ENCODE measurements at places on chromosomes 6 and 20.
A peak's percentile ranks its signal among the peaks of the same experiment; 100 is the strongest.

DNA sequence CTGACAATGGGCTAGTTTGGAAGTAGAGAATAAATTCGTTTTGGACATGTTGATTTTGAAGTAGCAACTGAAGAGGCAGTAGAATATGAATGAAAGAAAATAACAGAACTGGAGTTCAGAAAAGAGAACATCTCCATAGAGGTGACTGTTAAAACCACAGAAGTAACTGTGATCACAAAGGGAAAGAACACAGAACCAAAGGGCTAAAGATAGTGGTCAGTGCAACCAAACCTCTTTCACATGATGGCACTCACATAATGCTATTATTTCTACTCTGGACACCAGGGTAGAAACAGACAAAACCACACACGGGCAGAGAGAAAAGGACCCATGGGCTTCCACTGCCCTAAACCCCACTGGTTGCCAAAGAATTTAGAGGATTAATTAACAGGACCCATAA lies 58.5 kb downstream of the CDK19 start:
- no peak for DNase-seq

GRCh38 chr20:61723529-61724257 lies 342.0 kb downstream of the TAF4 start:
- DNase-seq, result peak; percentile 26

DNA sequence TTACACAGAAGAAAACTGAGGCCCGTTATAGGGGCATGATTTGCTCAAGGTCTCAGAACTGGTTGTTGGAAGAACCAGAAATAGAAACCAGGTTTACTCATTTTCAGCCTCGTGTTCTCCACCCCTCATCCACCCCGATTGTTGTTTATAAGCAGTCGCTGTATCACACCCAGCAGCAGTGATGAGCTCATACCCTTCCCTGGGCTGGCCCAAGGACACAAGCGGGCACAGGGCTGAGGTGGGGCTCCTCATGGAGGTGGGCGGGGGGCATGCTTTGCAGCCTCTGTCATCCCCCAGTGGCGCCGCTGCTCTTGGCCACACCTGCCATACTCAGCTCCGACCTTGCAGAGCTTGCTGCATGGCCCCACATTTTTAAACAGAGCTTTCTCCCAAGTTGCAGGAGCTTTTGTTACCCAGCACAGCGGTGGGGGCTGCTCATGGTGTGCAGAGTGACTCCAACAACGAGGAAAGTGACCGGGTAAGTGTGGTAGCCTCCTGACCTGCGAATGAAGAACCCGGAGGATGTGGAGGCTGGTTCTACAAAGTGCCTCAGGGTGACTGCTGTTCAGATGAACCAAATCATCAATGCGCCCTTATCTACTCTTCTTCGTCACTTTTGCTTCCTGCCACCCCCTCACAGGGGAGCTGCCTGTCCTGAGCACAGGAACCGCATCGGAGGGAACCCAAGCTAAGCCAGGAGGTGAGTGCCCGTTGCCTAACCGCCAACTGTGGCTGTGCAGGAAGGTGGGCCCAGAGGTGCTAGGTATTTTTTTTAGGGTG lies 43.6 kb upstream of the NKX2-2 start:
- no peak for DNase-seq

DNA sequence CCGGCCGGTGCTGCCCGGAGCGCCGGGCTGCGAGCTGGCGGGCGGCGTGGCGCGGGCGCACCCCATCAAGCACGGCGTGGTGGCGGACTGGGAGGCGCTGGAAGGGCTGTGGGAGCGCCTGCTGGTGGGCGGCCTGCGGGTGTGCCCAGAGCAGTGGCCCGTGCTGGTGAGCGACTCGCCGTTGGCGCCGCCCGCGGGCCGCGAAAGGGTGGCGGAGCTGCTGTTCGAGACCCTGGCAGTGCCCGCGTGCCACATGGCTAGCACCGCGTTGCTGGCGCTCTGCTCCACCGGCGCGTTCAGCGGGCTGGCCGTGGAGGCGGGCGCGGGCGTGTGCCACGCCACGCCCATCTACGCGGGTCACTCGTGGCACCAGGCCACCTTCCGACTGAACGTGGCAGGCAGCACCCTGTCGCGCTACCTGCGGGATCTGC lies 517 bp downstream of the ACTL10 start:
- DNase-seq, result no peak

- DNase-seq, result no peak
These were observed 4.6 kb upstream of the DSTN start for GRCh38 chr20:17565169-17565845.

- peak; percentile 2 for DNase-seq
These were observed 47.2 kb downstream of the RFX6 start for GRCh38 chr6:116924245-116924644.

GRCh38 chr20:57593134-57593886 lies 26.9 kb downstream of the ZBP1 start:
- no peak for DNase-seq

- peak; percentile 41 for DNase-seq
These were observed at the start of gene SASH1 for GRCh38 chr6:148342350-148343046. SASH1 (plus strand) TSS chr6:148342838; CDS start chr6:148343068, 230 bp downstream.

- no peak for DNase-seq
These were observed 2.5 kb upstream of the ARFGEF3 start for GRCh38 chr6:138159246-138159645.

- no peak for DNase-seq
These were observed 10.2 kb upstream of the EPB41L1 start for GRCh38 chr20:36144336-36144735.

DNA sequence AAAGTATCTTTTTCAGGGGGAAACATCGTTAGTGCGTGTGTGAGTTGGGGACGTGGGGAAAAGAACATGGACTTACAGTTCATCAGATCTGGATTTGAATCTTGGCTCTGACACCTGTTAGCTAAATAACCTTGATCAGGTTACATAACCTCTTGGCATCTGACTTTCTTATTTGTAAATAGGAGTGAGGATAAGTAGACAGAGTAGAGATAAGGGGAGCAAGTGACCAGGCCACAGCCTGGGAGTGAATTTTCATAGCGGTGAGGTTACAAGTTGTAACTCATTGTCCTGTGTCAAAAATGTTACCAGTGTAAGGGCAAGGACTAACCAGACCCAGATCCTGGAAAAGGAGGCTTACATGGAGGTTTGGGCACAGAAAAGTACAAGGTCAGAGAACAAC lies 733.5 kb upstream of the MMS22L start:
- DNase-seq, result no peak

GRCh38 chr6:2430612-2431011 lies 185.2 kb upstream of the GMDS start:
- no peak for DNase-seq

- no peak for DNase-seq
These were observed 37.4 kb upstream of the SLC9A8 start for GRCh38 chr20:49775229-49775693.

- no peak for DNase-seq
These were observed 33.6 kb downstream of the HM13 start for GRCh38 chr20:31547720-31548298.

GRCh38 chr6:88006557-88006956 lies 41.1 kb upstream of the SPACA1 start:
- no peak for DNase-seq

DNA sequence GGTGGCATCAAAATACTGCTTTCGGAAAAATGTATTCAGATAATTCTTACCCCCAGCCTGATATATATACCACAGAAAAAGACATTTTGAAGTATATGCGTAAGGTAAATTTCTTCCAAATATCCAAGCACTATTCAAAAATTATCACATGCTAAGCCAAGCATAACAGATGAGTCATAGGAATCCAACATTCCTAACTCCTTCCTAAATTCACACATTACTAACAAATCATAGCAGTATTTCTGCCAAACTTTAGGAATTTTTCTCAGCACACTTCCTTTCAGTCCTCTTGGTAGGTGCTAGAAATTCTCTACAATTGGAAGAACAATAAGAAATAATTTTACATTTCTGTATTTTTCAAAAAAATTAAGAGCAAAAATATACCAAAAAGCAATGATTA lies 417.5 kb downstream of the EYS start:
- DNase-seq, result no peak

DNA sequence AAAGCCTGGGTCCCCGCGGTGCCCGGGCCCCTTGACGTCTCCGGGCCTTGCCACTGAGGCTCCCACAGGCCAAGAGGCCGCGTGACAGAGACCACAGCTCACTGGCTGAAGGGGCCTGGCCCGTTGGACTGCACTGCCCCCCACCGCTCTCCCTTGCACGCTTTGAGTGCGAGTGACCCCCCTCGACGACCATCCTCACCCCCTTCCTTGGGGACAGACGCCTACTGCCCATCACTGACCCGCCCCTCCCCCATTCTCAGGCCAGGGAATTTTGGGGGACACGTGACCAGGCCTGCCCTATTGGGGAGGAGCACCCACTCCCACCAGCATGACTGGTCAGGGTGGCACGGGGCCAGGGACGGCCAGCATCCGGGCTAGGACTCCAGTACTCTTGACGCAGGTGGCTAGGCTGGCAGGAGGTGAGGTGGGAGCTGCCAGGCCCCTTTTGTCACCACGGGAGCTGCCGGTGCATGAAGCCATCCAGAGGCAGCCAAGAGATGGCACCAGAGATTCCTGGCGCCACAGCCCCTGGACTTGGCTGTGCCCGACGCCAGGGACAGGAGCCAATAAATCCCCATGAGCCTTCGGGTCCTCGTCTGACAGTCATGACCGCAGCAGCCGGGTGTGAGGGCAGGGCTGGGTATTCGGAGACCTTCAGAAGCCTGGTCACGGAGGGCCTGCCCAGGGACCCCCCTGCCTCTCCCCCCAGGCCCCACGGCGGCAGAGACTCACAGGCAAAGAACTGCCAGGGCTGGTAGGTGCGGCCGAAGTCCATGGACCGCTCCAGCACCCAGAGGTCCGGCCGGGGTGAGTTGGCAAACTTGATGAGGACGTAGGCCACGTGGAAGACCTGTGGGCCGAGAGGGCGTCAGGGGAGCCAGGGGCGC lies 14.5 kb downstream of the LAMA5 start:
- DNase-seq, result peak; percentile 94

GRCh38 chr6:150987371-150987828 lies 121.9 kb downstream of the MTHFD1L start:
- DNase-seq, result no peak

GRCh38 chr6:47323321-47323720 lies 13.6 kb upstream of the TNFRSF21 start:
- no peak for DNase-seq

DNA sequence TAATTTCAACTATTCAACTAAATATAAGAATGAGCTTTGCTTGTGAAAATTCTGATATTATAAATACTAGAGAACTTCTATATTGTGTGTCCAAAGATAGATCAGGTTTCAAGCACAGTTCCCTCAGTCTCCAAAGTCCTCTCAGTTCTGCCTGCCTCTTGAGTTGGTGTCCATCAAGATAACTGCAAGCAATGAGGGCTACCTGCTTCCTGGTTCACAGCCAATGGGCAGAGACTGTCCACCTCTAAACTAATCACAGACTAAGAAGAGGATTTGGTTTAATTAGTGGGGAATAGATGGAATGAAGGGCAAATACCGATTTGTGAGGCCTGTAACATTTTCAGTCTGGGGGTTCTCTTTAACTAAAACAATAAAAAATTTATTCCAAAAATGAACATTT lies 41.3 kb upstream of the LOC128125822 start:
- DNase-seq, result no peak

- no peak for DNase-seq
These were observed 287.1 kb downstream of the BTBD9 start for GRCh38 chr6:38352636-38353035.

- DNase-seq, result no peak
These were observed 13.1 kb downstream of the BMP2 start for GRCh38 chr20:6780433-6781190.

DNA sequence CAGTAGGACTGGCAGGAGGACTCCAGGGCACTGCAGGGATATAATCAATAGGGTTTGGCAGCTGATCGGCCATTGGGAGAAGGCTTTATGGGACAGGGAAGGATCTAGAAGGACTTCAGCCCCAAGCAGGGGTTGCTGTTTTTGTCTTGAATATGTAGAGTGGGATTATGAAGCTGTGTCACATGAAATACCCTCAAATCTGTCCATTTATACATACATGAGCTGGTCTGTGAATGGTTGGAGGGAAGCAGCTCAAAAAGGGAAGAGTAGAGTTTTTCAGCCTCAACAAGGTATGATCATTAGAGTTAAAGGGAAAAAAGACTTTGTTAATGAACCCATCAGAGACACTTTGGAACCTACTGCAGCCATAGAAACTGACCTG lies 98.2 kb upstream of the ZNF217 start:
- DNase-seq, result no peak

DNA sequence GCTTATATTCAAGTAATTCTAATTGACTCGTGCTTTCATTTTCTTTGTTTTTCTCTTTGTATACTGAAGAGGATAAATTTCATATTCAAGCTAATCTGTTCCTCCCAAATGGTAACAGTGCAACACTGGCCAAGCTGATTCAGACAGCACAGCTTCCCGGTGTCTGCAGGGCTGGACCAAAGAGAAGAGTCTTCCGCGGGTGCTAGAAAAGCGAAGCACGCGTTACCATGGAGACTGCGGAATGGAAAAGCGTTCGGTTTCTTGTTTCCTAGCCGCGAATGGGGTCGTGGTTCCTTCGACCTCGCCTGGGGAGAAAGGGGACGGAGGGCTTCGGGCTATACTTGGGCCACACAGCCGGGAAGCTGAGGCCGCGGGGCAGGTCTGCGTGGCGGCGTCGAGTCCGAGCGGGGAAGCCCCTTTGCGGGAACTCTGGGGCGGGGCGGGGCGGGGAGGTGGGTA lies 6.2 kb upstream of the ZNF311 start:
- DNase-seq, result peak; percentile 14

- no peak for DNase-seq
These were observed 4.1 kb downstream of the ADAM33 start for GRCh38 chr20:3677733-3678132.

GRCh38 chr6:36608788-36609563 lies 14.8 kb downstream of the SRSF3 start:
- no peak for DNase-seq

DNA sequence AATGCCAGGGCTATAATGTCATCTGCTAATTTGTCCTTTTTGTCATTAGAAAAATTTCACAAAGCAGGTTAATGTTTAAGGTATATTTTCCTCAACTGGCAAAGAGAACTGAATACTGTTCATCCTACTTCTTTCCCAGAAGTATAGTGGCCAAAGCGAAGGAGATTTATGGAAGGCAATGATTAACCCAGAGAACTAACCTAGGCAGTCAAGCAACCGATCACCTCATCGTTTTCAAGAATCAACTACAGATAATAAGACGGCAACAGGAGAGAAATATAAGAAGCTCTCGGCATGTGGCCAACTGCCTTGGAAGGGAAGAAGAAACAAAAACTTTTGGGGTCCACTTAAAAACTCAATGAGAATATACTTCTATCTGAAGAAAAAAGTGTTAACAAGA lies 38.2 kb downstream of the REV3L start:
- no peak for DNase-seq
